ENCODE measurements at places on chromosomes 3 and 15.

DNA sequence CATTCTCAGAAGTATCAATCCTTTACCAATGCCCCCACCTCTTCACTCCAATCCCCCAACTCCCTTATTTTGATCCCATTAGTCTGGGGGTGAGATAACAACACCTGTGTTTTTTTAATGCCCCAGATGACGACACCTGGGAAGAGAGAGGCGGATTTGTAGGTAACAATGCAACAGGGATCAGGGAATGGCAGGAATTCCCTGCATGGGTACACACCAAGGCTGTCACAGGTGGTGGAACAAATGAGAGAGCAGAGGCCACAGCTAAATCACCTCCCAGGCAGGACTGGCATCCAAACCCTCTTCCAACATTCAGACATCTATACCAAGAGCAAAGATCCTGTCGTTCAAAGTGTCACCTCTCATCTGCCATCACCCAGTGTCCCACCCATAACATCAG lies 319.2 kb upstream of the TRIM42 start:
- no peak for DNase-seq

DNA sequence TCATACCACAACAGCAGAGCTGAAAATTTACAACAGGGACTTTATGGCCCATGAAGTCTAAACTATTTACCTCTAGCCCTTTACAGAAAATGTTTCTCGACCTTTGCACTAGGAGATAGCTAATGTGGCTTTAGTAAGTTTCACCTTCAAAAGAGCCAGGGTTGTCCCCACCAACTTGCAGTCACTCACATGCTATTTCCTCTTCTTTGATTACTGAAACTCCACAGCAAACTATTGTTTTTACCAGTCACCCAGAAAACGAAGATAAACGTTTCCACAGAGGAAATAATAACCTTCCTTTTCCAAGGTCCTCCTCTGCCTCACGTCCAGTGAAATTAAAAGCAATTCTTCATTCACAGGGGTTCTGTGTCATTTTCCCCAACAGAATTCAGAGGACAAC lies 48.2 kb downstream of the WWTR1 start:
- no peak for DNase-seq

- no peak for DNase-seq
These were observed 13.2 kb downstream of the ARHGEF3 start for GRCh38 chr3:56788521-56788920.

DNA sequence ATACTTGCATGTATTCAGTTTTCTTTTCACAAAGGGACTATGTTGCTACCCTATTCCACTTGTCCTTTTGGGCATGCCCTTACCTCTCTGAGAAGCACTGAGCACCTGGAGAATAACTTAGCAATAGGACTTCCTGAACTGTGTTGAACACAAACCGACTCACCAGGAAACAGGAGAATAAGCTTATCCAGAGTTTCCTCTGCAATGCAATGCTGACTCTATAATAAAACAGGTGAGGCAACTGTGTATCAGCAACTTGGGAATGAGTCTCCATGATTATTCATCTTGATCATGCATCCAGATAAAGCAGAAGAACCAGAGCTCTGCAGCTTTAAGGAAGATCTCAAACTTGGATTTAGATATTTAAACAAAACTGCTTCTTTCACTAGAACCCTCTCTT lies 806.5 kb downstream of the IGSF11 start:
- DNase-seq: no peak

DNA sequence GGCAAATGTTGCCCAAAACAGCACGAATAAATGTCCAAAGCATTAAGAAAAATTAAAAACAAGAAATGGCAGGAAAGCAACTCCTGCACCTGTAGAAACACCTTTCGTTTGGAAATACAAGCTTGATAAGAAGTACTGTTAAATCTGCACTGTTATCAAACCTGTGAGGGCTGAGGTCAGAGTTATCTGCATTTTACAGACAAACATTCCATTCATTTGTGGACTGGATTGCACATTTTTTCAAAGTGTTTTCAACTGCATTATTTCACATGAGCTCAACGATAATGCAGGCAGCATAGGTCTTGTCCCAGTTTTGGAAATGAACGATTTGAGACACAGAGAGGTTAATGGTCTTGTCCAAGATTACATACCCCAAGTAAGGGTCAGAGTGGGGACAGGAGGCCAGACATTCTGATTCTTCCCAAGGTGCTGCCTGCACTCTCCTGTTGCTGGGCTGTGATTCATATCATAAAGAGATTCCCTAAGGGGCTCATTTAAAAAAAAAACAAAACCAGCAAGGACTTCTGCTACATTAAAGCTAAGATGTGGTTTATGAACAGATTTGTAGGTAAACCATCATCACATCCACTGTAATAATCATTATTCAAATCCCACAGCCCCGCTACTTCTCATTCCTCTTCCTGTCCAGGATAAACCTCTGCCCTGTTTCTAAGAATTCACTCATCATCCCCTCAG lies 13.0 kb downstream of the GUCA1C start:
- DNase-seq: no peak

DNA sequence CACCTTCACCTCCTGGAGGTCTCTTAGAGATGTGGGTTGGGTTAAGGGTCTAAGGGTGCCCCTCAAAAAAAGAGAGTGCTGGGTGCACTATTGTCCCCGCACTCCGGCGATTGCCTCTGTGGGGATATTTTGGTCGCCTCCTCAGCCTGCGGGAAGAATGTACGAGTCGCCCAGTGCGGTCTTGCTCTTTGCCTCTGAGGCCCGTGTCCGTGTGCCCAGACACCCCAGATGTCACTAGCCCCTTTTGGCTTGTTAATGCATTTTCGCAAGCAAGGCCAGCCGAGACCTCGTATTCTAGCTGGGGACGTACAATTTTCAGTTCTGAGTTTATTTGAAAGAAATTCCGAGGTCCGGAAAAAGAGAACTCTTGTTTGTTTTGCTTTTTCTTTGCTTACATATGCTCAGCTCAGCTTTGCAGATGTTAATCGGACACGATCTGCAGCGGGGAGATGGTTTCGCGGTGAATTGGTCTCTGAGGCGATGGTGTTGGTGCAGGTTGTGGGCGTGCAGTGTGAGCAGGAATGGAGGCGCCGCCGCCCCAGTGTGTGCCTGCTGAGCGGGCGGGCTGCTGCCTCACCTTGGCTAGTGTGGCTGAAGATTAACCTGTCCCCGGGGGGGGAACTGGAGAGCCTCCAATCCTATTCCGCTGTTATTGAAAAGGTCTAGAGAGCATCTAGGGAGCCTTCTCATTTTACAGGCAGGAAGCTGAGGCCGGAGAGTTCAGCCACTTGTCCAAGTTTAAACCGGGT lies 1.4 kb downstream of the ST6GAL1 start:
- DNase-seq: peak; percentile 77

GRCh38 chr3:149575961-149576564 lies 81.8 kb downstream of the WWTR1 start:
- DNase-seq: no peak

- DNase-seq: no peak
These were observed 61.8 kb upstream of the PRR20G start for GRCh38 chr3:127349501-127350171.

GRCh38 chr3:162704799-162705385 lies 1208.3 kb downstream of the OTOL1 start:
- DNase-seq: no peak

- DNase-seq: no peak
These were observed 11.3 kb downstream of the SEMA4B start for GRCh38 chr15:90212221-90213098.

- DNase-seq: no peak
These were observed 131.3 kb upstream of the SNRPN start for GRCh38 chr15:24823473-24823872.

- DNase-seq: no peak
These were observed 102.7 kb downstream of the ATP1B3 start for GRCh38 chr3:141979050-141979671.

- DNase-seq: no peak
These were observed 67.2 kb upstream of the SIAH2 start for GRCh38 chr3:150830094-150830681.

GRCh38 chr3:188749010-188749617 lies 422.7 kb upstream of the TPRG1 start:
- DNase-seq: peak; percentile 46

- DNase-seq: no peak
These were observed 232.8 kb upstream of the NR2F2 start for GRCh38 chr15:96097661-96098060.

- no peak for DNase-seq
These were observed 40.0 kb downstream of the PAQR5 start for GRCh38 chr15:69338535-69339213.

DNA sequence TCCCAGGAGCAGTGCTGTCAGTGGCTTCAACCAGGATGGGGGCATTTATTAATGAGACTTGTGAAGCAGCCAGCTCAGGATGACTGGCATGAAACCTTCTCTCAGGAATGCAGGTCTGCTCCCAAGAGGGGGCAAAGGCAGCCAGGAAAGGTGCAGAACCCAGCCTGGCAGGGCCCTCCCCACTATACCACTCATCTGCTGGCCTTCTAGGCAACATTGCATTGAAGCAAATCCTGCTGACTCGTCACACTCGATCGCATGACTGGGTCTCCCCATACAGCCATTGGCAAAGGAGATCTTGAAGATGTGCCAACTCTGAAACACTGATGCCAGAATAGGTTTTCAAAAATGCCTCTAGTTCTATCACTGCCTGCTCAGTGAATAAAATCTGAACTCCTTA lies 65.7 kb upstream of the CMTM7 start:
- no peak for DNase-seq

DNA sequence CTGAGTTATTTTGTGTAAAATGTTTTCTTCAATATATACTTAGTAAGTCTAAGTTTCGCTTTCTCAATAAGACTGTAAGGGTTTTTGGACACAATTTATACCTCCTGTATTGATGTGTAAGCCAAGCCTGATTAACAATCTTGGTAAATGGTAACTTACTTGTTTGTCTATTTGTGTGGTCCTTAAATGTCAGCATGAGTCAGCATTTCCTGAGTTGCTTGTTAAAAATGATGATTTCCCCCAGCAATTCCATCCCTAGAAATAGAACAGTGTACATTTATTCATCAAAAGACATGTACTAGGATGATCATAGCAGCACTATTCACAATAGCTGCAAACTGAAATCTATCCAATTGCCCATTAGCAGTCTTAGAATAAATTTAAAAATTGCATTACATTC lies 53.4 kb upstream of the LRIG1 start:
- no peak for DNase-seq

- no peak for DNase-seq
These were observed 432.4 kb upstream of the ATP10A start for GRCh38 chr15:26295336-26296085.

DNA sequence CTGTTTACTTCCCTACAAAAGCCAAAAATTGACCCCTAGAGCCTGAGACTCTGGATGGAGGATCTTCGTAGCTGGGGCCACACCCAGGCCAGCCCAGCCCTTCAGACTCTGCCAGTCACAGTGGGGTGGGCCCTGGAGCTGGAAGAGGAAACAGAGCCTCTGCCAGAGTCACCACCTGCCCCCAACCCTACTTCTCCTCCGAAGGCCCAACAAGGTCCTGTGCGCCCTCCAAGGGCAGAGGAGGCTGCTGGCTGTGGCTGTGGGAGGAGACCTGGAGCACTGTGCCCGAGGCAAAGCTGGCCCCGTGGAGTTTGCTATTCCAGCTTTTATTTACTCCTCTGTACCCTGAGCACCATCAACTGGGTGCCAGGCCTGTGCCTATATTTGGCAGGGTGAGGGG lies 19.0 kb downstream of the CISH start:
- no peak for DNase-seq

DNA sequence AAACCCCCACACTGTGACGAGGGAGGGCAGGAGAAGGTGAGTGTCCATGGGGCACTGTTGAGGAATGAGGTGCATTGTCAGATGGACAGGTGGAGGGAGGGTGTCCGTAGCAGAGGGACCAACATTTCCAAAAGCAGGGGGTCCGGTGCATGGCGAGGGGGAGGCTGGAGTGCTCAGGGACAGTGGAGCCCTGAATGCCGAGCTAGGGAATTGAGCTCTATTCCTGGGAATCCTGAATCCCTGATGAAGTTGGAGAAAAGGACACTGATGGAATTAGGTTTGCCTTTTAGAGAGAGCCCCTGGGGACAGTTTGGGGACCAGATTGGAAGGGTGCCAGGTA lies 7.9 kb upstream of the ANPEP start:
- DNase-seq: no peak

- no peak for DNase-seq
These were observed 2.2 kb downstream of the INAFM2 start for GRCh38 chr15:40325700-40326099.

DNA sequence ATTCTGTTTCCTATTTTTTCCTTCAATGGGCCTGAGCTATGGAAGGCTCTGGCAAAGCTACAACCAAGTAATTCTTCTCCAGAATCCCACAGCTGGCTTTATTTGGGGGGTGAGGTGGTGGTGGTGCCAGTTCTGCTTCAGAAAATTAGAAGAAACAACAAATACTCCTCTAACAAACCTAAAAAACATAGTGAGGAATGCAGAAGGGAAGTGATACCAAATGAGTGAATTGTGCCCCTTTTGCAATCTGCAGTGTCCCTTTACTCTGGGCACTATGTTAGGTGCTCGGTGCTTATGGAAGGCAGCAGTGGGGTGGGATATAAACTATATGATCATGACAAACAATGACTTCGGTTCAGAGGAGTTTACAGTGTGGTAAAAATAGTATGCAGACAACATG lies 90.4 kb upstream of the ROPN1 start:
- no peak for DNase-seq

- DNase-seq: no peak
These were observed 7.4 kb downstream of the A4GNT start for GRCh38 chr3:138124706-138125355.

GRCh38 chr3:60552581-60552980 lies 698.7 kb downstream of the FHIT start:
- no peak for DNase-seq

DNA sequence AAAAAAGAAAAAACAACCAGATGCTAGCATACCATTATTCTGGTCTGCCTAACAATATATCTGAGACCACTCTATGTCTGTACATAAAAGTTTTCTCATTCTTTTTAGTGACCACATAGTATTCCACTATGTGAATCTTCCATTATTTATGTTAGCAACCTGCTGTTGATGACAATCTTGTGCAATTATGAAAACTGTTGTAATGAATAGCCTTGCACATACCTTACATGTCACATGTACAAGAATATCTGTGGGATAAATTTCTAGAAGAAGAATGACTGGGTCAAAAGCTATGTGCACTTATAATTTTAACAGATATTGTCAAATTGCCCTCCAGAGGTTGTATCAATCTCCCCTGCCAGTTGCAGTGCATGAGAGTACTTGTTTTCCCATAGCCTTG lies 62.5 kb downstream of the ARHGAP31 start:
- no peak for DNase-seq

DNA sequence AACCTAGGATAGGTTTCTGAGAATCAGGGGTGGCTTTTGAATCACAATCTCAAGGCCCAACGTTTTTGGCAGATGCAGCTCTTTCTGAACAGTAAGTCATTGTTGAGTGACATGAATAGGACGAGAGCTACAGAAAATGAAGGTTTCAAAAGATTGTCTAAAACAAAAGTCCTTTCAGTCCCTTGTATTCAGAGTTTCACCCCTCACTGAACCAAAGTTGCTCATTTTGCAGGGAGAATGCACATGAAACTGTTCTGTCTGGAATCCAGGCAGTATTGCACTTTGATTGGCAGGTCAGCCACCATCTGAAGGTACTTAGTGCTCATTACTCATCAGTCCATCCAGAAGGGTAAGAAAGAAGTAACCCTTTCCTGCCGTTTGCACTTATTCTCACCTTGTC lies 24.1 kb upstream of the RASGRP1 start:
- no peak for DNase-seq
